CD4-positive, alpha-beta T cell treated with Interleukin-2 at 100 ng/mL for 4 hours (primary cell): ENCODE measurements at places on chromosomes 7 and 10.

GRCh38 chr7:101678658-101679057 is 49.6 kb upstream of the MYL10 start:
- DNase-seq: no peak

DNA sequence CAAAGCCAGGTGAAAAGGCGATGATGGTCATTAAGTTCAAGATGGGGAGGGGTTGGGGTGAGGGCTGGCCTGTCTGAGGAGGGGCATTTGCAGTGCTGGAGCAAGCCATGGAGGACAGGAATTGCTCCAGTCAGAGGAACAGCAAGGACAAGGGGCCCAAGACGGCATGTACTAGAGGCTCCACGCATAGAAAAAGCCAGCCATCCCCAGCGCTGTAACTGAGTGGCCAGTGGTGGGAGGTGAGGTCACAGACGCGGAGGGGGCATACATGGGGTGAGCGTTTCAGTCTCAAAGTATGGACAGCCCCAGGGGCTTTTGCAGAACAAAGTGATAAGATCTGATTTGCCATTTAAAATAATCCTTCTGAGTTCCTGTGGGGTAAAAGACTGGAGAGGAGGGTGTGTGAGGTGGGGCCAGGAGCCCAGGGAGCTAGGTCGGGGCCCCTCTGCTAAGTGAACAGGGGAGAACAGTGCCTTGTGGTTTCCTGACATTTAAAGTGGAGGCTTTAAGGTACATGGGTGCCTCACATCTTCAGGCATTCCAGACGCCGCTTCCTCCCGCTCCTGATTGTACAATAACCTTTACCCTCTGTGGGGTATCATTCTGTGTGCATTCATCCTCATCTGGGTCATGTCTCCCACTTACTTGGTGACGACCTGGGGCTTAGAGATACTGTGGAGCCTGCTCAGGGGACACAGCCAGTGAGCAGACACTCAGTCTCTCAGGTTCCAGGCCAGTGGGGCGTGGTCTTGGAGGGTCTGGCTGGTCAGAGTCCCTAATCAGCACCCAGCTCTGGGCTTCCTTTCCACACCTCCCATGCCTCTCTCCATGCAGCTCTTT is 105.6 kb upstream of the GPR26 start:
- no peak for DNase-seq

- no peak for DNase-seq
Observed at GRCh38 chr7:1395211-1396070, 63.8 kb downstream of the MICALL2 start.

DNA sequence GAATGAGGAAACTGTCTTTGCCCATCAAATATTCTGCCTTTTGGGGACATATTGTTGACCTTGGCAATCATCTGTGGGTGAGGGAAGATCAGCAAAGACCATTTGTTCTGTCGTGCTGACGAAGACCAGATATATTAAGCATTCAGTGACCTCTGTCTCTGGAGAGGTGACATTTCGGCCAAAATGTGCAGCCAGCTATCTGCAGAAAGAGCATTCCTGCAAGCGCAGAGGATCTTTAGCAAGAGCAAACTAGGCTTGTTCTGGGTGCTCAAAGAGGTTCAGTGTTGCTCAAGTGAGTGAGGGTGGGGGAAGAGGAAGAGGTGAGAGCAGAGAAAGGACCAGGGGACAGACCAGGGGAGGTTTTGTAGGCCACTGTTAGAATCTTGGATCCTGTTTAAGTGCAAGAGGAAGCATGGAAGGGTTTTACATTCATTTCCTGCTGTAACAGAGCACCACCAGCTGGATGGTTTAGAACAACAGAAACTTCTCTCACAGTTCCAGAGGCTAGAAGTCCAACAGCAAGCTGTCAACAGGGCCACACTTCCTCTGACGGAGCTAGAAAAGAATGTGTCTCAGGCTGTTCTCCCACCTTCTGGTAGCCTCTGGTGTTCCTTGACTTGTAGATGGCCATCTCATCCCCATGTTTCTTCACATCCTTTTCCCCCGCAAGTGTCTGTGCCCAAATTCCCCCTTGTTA is 11.2 kb downstream of the C10orf120 start:
- DNase-seq: no peak

DNA sequence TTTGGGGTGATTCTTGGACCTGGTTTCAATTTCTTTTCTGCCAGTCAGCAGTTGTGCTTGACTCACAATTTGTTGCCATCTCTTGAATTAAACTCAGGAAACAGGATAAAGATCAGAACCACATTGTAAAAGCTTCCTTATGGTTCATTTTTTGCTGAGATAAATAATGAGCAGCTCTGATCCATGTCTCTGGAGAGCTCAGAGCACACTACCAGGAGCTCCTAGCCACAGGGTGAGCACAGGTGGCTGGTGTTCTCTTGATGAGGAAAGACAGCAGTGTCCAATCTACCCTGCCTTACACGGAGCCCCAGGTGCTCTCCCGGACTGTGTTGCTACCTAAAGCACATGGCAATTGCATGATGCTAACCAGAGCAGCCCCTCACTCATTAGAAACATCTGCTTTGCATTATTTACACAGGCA is 17.2 kb upstream of the FAM170B start:
- DNase-seq: no peak

DNA sequence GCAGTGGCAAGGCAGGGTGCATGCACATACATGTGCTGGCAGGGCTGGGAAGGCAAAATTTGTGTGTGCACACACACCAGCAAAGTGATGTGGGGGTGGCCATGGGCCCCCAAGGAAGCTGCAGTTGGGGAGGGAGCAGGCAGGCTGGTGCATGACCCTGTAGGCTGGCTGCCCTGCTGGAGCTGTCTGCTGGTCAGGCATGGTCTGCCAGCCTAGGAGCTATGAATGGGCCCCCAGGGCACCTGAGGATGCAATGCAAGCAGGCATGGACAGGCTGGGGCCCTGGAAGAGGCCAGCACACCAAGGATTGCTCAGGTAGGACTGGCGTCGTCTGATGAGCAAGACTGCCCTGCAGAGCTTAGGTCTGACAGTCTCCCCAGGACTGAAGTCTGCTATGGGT is 18.2 kb upstream of the PPP1R3A start:
- DNase-seq: no peak

DNA sequence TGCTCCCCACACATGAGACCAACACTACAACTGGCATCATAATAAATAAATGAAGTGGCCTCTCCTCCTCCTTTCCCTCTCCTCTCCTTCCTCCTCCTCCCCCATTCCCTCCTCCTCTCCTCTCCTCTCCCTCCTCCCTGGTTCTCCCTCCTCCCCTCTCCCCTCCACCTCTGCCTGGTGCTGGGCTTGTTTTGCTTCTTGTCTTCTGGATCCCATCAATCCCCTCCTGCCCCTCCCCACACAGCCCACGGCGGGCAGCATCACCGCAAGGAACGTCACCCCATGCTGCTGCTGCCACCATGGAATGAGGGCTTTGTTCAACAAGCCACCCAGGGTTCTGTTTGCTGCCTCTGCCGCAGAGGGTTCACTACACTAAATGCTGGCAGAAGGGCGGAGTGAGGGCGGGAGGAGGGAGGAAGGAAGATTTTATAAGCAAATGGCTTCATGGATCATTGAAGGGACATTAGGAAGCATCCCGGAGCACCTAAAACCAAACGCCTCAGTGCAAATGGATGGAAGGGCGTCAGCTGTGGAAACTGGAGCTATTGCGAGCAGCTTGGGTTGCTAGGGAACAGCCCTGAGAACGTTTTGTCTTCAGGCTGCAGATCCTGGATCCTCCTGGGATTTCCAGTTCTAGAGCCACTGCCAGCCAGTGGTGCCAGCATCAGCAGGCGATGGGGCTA is 379.7 kb upstream of the ZMIZ1 start:
- no peak for DNase-seq

GRCh38 chr10:86389441-86390193 is 23.0 kb upstream of the GRID1 start:
- DNase-seq: no peak

DNA sequence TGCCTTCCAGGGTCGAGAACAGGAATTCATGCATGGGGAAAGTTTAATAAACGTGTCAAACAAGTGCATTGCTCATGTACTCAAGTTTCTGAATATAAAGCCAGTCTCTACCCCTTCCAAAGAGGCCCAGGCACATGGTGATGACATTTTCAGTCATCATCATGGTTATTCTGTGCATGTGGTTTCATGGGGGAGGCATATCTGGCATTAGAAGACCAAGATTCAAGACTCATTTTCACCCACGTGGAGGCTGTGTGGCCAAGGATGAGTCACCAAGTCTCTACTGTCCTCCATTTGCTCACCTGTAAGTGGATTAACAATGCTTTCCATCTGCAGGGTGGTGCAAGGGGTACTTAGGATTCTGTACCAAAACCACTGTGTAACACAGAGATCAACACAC is 34.0 kb upstream of the CNPY1 start:
- DNase-seq: no peak
